ENCODE measurements at places on chromosomes 5 and 9. TPM values are rescaled to one million over a fixed set of nuclear protein-coding genes. Genes with fewer than 3 reads are reported as not detected.

GABRA1 gene
- total RNA-seq, result not detected

SH3TC2 gene
- total RNA-seq, result 0.72 TPM

WNK2 gene
- not detected for total RNA-seq

DCTN4 gene
- total RNA-seq, result 66.2 TPM

FKTN gene
- total RNA-seq, result 21.0 TPM

HAVCR1 gene
- total RNA-seq, result 0.36 TPM

NFIB gene
- 26.2 TPM for total RNA-seq

HK3 gene
- total RNA-seq, result 1.8 TPM

FBN2 gene
- 33.0 TPM for total RNA-seq

NR4A3 gene
- 0.36 TPM for total RNA-seq
